HS-27A (cell line): ENCODE measurements at places on chromosomes 4 and X.

- peak; percentile 49 for DNase-seq
Measured at GRCh38 chr4:26048378-26048882, 134.4 kb downstream of the SMIM20 start.

DNA sequence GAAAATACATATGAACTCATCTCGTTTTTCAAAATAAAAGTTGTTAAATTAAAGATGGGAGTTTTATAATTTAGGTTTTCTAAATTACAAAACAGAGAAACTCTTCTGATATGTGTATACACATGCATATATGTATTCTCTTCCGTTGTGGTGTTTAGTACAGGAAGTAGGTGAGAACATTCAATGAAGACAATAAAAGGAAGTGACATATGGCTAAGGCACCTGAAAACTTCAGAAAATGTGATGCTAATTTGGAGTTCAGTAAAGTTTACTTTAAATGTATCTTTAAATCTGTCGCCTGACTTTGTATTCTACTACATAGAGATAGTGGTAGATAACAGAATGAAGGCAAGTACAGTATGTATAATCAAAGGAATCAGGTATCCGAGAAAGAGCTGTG, 33.5 kb upstream of the ITM2A start:
- DNase-seq, result no peak

- DNase-seq, result peak; percentile 20
Measured at GRCh38 chr4:139419388-139419914, 34.5 kb upstream of the RAB33B start.

- DNase-seq, result no peak
Measured at GRCh38 chr4:53538756-53539155, 52.5 kb downstream of the LNX1 start.

DNA sequence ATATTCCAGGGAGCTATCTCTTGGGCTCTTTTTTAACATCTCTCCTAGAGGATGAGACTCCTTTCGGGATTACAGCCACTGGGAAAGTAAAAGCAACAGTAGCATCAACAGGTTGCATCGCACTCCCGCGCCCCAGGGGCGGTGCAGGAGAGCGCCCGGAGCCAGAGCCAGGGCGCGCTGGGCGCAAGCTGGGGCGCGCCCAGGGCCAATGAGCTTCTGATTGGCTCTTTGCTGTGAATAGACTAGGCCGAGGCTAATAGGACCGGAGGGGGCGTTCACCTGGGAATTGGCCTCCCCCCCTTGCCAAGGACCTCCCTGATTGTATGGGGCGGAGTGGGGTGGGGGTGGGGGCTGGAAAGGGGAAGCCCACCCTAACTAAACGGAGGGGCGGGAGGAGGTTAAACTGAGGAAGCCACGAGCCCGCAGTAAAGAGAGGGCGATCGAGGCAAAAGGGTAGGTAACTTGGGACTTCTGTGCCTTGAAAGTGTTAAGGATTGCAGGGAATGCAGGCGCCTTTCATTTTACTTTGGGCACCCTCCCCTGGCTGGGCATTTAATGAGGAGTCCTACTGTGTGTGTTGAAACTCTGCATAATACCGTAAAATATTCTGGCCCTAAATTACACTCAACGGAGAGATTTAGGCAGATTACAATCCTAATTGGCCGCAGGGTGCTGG, 1.1 kb upstream of the ATOH1 start:
- no peak for DNase-seq

DNA sequence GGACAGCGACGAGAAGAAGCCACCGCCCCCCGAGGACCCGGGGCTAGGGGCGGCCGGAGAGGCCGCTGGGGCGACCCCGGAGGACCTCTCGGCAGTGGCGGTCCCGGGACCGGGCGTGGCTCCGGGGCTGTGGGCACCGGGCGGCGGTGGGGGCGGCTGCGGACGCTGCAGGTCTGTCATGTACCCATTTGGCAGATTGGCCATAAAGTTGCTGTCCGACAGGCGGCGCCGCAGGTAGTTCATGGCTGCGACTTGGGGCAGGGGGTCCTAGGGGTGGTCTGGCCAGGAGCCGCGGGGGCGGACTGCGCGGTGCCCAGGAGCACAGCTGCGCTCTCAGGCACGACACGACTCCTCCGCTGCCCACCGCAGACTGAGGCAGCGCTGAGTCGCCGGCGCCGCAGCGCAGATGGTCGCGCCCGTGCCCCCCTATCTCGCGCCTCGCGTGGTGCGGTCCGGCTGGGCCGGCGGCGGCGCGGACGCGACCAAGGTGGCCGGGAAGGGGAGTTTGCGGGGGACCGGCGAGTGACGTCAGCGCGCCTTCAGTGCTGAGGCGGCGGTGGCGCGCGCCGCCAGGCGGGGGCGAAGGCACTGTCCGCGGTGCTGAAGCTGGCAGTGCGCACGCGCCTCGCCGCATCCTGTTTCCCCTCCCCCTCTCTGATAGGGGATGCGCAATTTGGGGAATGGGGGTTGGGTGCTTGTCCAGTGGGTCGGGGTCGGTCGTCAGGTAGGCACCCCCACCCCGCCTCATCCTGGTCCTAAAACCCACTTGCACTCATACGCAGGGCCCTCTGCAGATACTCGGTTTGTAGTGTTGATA, at the start of gene SYN1:
TSS of gene SYN1 (minus strand) at position 372 of the 817 bp plus-strand sequence. CDS start at position 243, 129 bp downstream.
- no peak for DNase-seq

DNA sequence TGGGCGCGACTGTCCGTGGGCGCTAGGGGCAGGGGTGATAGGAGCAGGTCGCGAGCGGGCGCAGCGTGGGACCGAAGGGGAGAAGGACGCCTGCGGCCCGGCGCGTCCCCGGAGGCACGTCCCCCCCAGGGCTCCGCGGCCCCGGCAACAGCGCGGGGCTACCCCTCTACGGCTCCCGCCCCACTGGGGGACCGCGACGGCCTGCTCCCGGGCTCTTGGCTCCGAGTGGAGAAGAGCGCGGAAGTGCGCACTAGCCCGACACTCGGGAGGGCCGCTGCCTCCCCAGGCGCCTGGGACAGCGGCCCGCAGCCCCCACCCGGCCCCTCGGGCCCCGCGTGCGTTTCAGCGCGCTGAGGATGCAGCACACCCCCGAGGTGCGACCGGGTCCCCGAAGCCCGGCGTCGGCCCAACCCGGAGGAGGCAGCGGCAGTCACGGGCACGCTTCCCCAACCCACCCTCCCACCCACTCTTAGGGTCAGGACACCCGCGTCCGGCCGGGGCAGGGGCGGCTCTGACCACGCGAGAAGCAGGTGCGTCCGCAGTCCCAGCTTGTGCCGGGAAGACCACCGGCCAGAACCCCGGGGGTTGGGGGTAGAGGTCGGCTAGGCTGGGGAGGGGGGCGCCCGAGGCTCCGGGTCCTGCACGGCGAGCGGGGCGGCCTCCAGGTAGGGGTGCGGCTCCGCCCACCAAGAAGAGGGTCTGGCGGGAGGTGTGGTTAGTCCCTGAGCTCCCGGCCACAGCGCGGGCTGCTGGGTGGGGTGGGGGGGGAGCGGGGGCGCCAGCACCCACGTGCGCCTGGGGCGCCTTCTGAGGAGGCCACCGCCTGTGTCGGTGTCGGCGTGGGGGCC, 18.5 kb upstream of the NAT8L start:
- no peak for DNase-seq

DNA sequence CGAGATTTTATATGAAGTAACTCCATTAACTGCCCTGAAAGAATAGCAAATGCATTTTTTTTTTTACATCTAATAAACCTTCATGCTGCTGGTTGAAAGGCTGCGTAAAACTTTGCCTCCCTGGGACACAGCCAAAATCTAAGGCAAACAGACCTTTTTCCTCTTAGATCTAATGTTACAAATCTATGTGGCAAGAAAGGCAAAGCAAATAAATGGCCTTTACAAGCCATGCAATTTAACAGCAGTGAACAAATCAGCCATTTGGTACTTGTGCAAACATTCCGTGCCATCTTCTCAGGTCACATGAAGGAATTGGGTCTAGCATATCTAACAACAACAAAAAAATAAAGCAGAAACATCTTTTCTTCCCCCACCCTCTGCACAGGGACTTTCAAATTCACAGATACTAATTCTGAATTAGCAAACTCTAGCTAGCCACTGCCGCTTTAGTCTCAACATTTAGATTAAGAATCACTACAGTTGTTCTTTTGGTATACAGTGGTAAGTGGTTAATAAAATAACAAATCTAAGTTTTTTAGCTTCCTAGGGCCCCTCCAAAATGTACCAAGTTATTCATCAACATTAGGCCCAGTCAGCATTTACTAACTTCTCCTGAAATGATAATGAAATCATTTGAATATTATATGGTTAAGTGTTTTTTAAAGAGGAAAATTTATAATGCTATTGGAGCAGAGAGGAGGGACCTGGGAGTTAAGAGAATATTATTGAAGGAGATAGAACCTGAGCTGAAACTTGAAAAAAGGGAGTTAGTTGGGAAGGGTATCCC, 593.8 kb downstream of the SMARCA1 start:
- DNase-seq, result no peak
